ENCODE measurements at places on chromosomes 1 and 21.

DNA sequence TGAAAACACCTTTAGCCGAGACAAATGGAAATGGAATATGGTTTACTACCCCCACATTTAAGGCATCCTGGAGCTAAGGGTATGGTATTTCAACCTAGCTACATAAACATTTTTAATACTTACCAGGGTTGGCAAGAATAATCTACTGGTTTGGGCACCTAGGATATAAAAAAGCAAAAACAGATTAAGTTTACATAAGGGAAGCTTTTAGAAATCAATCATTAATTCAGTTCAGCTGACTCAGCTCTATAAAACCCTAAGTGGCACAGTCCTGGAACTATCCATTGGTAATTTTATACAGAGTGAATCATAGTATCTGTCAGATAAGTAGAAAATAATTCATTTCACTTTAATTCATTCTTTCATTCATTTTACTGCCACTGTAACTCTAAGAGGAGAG lies 355.2 kb downstream of the VAV3 start:
- DNase-seq, result peak; percentile 72

GRCh38 chr1:113320972-113321680 lies 69.2 kb upstream of the MAGI3 start:
- peak; percentile 62 for DNase-seq

DNA sequence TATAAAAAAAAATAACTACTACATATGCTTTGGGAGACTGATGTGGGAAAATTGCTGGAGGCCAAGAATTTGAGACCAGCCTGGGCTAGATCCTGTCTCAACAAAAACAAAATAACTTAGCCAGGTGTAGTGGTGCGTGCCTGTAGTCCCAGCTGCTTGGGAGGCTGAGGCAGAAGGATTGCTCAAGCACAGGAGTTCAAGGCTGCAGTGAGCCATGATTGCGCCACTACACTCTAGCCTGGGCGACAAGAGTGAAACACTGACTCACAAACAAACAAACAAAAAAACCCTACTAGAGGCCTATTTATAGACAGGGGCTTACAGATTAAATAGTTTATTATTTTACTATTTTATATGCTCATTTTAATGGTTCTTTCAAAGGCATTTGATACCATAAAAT lies 80.0 kb downstream of the LHX4 start:
- peak; percentile 50 for DNase-seq

DNA sequence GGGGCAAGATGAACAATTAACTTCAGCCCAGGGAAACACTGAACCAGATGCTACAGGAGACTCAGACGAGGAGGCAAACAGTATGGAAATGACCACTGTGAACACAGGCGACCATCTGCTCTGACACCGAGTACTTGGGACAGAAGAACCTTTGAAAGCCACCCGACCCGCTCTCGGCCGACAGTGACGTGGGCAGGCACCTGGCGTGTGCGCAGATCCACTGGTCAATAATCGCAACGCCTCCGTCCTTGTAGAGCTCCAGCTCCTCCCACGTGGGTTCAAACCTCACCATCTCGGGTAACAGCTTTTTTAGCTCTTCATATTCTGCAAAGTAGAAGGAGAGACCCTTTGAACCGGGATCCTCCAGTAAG lies 20.3 kb downstream of the POFUT2 start:
- no peak for DNase-seq

DNA sequence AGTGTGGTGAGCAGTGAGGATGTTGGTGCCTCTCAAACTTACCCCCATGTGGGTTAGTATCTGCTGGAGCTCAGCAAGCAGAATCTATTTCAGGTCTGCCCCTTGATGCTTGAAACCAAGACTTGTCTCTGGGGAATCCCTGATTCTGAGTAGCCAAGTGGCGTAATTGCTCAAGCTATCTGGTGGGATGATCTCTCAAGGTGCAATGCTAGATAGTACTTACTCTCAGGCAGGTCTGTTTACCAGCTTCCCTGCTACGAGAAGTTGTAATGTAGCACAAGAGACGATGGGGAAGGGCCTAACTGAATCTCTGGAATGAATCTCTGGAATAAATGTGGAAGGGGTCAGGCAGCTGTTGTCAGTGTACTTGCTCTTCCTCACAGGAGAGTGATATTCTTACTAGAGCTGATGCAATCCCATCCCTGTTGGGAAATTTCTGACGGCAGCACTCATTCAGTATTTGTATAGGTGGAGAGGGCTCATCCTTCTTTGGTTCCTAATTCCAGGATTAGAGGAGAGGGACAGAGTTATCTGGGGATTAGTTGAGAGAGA lies 65.4 kb downstream of the MACF1 start:
- DNase-seq, result no peak

- no peak for DNase-seq
These were observed 102.7 kb downstream of the LMX1A start for GRCh38 chr1:165253818-165254254.

- DNase-seq, result no peak
These were observed 6.2 kb upstream of the BTG2 start for GRCh38 chr1:203299169-203299568.

DNA sequence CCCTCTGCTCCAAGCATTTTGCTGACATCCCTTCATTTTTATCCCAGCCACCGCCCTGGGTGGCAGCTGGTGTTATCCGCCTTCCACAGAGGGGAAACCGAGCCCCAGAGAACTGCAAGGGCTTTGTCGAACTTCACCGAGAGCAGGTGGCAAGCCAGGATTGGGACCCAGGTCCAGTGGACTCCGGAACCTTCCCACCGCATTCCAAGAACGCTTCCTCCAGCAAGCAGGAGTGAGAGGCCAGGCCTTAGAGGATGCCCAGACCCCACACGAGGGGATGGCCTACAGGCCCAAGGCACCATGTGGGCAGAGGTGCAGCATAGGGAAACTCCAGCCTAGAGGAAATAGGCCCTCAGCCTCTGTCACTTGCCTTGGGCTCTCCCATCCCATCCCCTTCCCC lies 90.7 kb downstream of the EPHB2 start:
- DNase-seq, result no peak

DNA sequence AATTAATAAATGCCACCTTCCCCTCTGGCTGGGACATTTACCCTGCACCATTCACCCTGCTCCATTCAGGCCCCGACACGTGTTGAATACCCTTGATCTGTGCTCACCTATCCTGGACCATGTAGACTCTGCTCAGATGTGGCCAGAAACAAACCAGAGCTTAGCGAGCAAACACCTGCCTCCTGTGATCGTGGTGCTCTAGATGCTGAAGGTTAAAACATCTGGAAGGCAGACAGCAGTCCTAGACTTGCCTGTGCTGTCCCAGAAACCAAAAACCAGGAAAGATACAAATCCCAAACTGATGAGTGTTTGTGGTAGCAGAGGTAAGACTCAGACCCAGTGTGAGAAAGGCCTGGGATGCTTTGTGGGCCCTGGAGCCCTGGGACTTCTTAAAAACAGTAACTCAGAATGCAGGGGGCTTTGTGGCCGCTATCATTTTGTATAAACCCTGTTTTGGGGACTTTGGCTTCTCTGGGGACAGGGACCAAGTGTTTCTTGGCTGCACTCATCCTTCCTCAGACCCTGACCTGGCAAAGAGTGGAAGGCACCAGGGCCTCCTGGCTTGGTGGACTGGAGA lies 99.6 kb downstream of the DMRTB1 start:
- no peak for DNase-seq

DNA sequence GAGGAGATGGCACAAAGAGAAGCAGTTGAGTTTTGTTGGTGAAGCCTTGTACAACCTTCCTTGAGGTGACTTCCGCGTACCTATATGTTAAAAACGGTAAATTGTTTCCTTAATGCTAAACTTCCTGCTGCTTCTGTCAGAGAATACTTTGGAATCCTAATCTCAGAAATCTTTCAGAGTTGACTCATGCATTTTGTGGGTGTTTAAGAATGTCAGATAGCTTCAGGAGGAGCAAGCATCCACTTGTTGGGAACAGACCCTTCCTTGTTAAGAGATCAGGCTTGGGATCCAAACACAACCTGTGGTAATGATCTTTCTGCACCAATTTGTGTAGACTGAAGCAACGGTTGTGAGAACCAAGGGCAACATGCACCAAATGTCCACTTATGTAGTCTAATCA lies 29.5 kb downstream of the AK4 start:
- peak; percentile 87 for DNase-seq

- no peak for DNase-seq
These were observed 497.7 kb downstream of the NPHP4 start for GRCh38 chr1:5494518-5494917.

GRCh38 chr1:91876781-91877573 lies 9.0 kb downstream of the TGFBR3 start:
- DNase-seq, result no peak

DNA sequence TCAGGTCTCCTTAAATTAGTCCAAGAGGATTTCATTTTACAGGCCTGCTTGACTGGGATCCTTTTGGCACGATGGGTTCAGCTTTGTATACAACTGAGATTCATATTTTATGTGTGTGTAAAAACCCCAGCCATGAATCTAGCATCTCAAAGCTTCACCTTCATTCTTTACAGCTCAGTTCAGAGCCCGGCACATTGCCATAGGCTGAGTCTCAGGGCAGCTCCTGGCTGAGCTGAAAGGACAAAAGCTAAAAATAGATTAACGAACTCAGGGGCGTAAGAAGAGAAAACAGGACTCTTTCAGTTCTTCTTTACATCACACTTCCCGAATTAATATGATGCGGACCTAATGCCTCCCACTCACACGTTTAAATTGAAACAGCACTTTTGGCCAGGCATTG lies 262.8 kb upstream of the PBX1 start:
- no peak for DNase-seq

DNA sequence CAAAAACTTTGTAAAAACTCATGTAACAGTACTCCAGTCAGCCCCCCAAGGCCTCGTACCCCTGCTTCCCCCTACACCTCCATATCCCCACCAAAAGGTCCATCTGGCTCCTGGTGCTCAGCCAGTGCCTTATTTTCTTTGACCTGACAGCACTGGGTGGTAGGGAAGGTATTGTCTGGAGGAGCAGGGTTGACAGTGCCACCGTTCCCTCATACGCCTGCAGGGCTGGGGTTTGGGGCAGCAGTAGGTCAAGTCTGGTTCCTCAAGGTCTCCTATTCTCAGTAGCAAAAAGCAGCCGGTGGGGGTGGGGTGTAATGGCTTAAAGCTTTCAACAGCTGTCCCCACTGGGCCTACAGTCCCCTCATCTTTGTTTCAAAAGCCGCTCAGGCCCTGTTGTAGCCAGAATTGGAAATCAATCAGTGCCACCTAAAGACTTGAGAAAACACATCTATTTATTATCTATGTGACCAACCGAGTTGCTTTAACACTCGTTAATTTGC lies 25.3 kb upstream of the TTF2 start:
- DNase-seq, result no peak

DNA sequence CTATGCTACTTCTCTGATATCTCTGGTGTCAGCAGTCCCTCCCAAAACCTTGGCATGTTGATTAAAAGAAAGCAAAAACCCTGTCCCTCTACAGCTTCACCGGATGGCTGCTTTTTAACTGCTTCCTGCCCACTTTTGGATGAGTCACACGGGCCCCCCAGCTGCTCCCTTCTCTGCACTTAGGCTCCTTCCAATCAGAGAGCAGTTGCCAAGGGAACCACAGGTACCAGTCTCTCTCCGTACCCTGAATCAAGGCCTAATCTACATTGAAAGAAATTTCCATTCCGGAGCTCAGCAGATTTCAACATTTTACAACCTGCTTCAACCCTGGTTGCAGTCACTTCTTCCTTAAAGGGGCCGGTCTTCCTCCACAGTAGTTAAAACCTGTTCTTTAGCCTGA lies 70.6 kb upstream of the GJB5 start:
- peak; percentile 62 for DNase-seq

DNA sequence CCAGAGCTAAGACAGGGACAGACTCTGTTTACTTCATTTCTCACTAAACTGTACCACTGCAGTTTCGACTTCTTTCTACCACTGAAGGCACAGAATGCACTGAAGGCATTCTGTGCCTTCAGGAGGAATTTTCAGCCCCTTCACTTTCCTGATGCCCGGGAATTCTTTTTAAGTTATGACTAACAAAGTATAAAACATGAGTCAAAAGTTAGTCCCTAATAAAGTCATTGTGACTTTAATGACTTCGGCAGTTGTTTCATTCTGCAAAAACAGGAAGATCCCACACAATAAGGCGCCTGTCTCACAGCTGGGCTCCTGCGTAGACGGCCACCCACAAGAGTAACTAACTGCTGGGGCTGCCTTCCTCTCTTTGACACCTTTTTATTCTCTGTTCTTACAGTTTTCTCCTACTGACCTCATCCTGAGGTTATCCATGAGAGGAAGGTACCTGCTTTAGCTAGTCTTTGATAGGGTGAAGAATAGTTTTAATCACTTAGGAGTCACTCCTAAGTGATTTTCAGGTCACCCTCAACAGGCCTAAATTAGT lies 183.9 kb upstream of the SGIP1 start:
- DNase-seq, result peak; percentile 38

DNA sequence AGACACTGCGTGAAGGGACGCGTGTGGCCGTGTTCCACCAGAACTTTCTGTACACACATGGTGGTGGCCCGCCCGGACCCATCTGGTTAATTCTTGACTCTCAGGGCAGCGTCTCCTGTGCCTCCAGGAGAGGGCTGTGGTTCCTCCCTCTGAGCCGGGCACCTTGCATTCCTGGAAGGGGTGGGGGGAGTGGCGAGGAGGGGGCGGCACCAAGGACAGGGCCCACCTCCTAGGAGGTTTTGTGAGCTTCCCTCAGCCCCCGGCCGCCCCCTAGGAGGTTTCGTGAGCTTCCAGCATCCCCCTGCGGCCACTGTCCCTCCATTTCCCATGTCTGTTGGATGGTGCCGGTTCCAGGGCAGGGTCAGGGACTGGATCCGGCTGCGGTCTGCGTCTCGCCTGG lies 28.9 kb downstream of the FAAP20 start:
- no peak for DNase-seq
